Suppressor macrophage (primary cell): ENCODE measurements at places on chromosomes 2 and 18.

DNA sequence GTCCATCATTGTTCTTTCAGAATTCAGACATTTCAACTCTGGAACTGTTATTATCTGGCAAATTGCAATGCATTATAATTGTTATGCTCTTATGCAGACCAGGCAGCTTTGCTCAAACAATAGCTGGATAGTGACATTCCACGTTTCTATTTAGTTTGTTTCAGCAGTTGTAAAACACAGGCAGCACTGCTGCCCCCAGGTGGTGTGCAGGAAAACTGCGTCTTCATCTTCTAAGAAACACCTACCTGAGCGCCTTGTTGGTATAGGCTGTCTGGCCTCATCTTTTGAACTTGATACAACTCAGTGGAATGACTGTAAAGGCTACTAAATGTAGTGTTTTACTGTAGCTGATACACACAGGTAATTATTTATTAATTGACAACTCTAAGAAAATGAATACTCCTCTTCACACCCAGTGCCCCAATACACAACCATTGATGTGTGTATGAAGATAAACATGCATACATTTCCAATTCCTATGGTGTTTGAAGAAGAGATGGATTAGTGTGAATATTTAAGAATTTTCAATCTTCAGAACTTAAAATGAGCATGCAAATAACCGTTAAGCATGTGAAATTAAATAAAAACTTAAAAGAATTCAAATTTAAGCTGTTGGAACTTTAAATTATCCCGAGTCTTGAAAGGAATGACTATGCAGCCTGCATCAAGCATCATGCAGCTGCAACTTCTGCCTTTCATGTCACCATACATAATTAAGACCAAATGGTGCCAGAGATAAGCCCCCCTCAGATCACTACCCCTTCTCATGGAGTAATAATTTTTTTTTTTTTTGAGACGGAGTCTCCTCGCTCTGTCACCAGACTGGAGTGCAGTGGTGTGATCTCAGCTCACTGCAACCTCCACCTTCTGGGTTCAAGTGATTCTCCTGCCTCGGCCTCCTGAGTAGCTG is 85.6 kb downstream of the CD8B2 start:
- DNase-seq, result peak; percentile 44

DNA sequence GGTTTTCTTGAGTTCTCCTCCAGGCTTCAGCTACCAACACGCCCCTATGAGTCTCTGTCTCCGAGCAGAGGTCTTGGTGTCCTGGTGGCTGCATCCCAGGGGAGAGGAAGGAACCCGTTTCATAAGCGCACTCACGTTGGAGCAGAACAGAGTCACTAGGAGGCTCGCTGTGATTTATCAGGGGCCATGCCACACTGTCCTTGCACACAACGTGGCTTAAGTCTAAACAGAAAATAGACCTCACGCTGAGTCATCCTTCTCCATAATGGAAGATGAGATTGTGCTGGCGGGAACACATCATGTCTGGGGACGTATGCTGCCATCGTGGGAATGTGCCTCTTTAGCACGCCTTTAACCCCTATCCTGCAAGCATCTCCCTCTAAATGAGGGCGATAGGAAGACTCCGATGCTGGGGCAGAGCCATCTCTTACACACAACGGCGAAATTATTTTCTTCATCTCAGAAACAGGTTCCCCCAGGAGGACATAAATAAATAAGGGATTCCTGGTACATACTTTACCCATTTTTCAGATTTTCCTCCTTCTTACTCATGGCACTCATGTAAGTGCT is 211.4 kb downstream of the KLHL29 start:
- DNase-seq, result no peak

- no peak for DNase-seq
These were observed 713.6 kb downstream of the TDRD15 start for GRCh38 chr2:21837168-21837960.

DNA sequence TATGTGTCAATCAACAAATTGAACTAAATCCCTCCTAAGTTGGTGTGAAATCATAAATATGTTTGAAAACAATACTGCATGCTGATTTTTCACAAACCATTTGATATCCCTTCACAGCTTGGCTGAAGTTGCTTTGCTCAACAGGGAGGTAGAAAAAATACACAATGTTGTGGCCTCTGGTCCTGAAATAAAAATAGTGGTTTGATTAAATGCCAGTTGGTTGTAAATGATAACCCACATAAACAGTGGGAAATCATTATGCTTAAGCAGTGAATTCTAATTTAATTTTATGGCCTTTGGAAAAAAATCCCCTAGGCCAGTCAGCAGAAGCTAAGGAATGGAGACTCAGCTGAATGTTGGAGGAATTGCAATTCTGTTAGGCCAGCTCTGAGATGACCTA is 359.4 kb upstream of the CWC22 start:
- no peak for DNase-seq

DNA sequence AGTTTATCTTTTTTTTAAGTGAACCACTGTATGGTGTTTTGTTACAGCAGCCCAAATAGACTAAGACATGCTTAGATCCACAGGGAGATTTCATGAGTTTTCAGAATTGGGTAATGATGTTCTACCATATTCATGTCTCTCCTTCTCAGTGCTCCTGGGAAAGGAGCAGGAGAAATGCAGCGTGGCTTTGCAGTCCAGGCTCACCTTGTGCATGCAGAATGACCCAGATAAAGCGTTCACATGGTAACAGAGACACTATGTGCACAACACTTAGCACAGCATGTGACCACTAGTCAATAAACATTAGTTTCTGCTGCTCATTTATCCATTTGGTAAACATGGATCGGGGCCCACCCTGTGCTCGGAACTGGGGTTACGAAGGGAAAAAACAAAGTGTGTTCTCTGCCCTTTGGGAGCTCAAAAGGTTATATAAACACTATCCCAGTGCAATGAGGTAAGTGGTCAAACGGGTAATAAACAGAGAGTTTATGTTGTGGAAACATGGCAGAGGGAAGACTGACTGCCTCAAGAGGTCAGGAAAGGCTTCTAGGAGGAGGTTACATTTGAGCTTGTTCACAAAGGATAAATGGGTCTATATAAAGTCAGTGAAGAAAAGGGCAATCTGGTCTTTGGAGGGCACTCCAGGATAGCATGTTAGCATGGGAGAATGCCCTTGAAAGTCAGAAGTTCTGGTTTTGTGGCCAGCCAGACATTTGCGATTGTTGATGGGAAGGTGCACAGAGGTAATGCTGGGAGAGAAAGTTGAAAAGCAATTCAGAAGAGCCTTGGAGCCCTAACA is 299.2 kb downstream of the TDRD15 start:
- DNase-seq, result no peak

- DNase-seq, result no peak
These were observed 145.3 kb downstream of the C1D start for GRCh38 chr2:67917332-67918054.

GRCh38 chr18:76524477-76524876 is 29.4 kb upstream of the ZNF516 start:
- DNase-seq, result no peak

- no peak for DNase-seq
These were observed 315.0 kb upstream of the SMIM21 start for GRCh38 chr18:75742516-75742915.

DNA sequence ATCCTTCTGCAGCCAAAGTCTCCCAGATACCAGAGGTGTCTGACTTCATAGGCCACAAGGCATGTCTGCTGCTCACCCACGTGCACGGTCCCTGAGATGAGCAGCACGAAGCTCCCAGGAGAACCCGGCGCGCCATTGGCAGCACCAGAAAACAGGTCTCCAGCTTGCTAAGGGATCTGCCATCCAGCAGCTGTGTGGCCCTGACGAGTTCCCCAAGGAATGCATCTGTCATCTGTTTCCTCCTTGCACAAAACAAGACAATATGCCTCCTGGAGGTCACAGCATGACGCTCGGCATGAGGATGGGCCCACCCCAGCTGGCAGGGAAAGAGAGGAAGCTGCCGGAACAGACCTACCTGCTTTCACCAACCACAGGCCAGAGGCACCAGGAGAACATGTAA is 29.2 kb downstream of the HS6ST1 start:
- DNase-seq, result no peak

DNA sequence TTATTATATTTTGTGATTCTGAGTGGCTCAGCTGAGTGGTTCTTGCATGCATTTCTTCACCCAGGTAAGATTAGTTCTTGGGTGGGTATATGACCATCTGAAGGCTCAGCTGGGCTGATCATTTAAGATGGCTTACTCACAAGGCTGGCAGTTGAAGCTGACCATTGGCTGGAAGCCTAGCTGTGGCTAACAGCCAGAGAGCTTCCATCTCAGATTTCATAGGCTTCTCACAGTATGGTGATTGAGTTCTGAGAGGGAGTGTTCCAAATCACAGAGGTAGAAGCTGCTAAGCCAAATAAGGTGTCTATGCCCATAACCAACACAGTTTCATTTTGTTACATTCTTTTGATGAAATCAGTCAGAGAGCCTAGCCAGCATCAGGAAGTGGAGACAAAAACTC is 117.4 kb upstream of the RPRM start:
- DNase-seq, result no peak

GRCh38 chr2:129872446-129872845 is 107.0 kb upstream of the RAB6C start:
- no peak for DNase-seq

GRCh38 chr2:86393521-86394491 is 47.4 kb upstream of the KDM3A start:
- no peak for DNase-seq

DNA sequence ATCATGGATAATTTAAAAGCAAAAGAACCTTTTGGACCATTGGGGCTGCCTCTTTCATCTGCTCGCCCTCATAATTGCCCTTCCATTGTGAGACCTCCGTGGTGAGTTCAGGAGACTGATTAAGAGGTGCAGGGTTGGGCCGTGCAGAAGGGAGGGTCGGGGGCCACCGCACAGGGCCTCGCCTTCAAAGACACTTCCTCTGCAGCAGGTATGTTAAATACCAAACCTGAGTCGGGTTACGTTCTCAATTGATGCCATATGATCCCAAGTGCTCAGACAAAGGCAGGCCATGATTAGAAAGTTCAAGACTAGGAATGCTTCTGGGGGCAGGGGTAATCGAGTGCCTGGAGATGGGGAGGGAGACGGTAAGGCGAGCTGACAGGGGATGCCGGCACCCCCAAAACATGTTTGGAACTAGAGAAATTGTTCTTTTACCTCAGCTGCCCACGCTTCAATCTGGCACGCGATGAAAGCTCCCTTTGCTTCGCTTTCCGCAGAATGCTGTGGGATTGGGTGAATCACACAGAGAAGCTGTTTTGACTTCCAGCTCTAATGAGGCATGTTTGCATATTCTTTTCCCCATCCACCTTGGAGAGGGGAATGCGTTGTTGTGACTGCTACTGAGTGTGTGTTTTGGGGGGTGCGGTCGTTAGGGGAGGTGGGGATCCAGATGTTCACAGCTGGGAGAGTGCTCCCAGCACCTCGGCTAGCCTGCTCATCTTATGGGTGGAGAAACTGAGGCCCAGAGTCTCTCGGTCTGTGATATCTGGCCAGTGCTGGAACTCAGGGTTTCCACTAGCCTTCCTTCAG is 309.1 kb downstream of the MYCN start:
- no peak for DNase-seq

GRCh38 chr18:36934884-36935283 is 106.0 kb downstream of the KIAA1328 start:
- no peak for DNase-seq

DNA sequence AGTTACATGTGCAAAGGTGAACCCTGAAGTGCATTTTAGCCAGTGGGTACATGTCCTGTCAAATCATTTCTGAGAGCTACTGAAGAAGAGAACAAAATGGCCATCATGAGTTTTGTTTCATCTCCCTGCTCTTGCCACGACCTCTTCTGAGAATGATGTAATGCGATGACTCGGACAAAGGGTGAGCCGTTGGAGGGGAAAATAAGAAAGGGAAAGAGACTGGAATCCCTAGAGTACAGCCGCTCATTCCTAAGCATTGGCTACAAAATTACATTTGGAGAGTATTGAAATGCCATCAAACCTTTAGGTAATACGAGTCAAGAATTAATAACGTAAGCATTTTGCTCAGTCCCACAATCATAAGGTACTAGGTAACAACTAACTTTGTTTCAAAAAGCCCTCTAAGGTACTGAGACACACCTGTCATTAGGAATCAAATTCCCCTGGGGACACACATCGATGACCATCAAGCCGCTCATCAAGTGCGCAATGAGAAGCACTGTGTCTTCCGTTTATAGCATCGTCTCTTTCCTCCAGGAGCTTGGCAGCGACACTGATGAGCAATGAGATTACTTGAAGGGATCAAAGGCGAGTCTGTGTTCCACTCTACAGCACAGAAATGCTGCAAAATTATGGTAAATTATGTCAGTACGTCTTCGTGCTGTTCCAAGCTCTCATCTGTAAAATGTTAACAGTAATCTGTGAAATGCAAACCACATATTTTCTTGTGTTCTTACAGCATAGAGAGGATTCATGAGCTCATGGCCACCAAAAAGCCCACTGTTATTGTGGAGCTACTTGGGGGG is 97.3 kb upstream of the PIEZO2 start:
- DNase-seq, result no peak

GRCh38 chr2:64819774-64820688 is 166.3 kb upstream of the SERTAD2 start:
- DNase-seq, result no peak

GRCh38 chr18:32742579-32742978 is 30.2 kb downstream of the KLHL14 start:
- DNase-seq, result no peak

- DNase-seq, result peak; percentile 98
These were observed 19.7 kb upstream of the ARHGAP25 start for GRCh38 chr2:68714866-68715265.

GRCh38 chr2:36246320-36246990 is 109.1 kb upstream of the CRIM1 start:
- peak; percentile 12 for DNase-seq

DNA sequence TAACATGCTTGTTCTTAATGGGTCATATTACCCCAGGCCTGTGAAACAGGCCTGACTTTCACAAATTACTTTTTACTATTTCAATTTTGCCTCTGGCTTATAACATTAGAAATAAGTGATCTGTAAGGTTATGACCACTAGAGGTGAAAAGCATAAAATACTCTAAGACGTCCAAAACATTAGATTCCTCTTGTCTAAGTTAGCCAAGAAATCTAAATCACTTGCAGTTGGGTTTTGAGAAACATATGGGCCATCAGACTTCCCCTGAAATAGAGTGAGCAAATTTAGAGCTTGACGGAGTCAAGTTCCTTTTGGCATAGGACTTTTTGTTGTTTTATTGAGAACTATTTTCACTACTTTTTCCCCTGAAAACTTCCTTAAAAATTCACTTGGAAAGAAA is 32.7 kb upstream of the RIT2 start:
- no peak for DNase-seq

DNA sequence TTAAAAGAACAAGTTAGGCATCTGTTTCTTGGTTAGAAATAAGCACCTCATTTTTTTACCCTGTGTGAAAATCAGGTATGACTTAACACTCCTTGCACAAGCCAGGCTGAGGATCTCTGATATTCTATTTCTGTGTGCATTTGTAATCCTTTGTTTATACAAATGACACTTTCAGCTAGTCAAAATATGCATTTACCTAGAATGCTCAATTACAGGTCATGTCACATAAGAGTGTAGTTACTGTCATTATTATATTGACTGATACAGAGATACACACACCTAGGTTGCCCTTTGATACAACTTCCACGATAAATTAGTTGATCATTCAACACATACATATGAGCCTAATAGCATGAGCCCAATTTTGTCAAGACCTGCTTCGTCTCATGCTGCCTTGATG is 144.3 kb downstream of the CHST9 start:
- no peak for DNase-seq
